Iris pigment epithelial cell (primary cell): ENCODE measurements at places on chromosomes 7 and 10.

- no peak for DNase-seq
Observed at GRCh38 chr10:17122052-17122451, 7.6 kb downstream of the CUBN start.

GRCh38 chr7:90210981-90211380 lies 559 bp upstream of the STEAP2 start:
- DNase-seq: no peak

DNA sequence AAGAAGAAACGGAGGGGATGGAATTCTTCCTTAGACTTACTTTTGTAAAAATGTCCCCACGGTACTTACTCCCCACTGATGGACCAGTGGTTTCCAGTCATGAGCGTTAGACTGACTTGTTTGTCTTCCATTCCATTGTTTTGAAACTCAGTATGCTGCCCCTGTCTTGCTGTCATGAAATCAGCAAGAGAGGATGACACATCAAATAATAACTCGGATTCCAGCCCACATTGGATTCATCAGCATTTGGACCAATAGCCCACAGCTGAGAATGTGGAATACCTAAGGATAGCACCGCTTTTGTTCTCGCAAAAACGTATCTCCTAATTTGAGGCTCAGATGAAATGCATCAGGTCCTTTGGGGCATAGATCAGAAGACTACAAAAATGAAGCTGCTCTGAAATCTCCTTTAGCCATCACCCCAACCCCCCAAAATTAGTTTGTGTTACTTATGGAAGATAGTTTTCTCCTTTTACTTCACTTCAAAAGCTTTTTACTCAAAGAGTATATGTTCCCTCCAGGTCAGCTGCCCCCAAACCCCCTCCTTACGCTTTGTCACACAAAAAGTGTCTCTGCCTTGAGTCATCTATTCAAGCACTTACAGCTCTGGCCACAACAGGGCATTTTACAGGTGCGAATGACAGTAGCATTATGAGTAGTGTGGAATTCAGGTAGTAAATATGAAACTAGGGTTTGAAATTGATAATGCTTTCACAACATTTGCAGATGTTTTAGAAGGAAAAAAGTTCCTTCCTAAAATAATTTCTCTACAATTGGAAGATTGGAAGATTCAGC lies 158.7 kb upstream of the LANCL2 start:
- peak; percentile 44 for DNase-seq

- no peak for DNase-seq
Observed at GRCh38 chr7:84848219-84848973, 338.5 kb downstream of the SEMA3D start.

GRCh38 chr10:75291805-75292204 lies 56.0 kb upstream of the COMTD1 start:
- no peak for DNase-seq

- DNase-seq: peak; percentile 51
Observed at GRCh38 chr7:105776986-105777910, 99.2 kb downstream of the ATXN7L1 start.

DNA sequence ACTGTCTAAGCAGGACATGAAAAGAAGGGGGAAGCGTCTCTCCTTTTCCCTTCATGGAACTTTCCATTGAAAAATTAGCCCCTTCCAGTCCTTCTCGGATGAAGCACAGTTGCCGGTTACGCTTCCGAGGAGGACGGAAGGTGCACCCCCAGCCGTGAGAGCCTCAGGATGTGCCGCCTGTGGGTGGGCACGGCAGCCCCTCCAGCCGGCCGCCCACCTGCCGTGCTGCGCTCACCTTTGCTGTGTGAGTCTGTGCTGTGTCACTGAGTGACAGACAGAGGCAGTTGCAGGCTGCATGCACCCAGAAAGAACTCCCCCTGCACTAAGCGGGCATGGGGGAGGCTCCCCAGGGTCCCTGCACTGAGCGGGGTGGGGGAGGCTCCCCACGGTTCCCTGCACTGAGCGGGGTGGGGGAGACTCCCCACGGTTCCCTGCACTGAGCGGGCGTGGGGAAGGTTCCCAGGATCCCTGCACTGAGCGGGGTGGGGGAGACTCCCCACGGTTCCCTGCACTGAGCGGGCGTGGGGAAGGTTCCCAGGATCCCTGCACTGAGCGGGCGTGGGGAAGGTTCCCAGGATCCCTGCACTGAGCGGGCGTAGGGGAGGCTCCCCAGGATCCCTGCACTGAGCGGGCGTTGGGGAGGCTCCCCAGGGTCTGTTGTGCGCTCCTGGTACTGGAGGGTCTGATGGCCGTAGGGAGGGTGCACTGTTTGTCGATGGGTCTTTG lies 74.2 kb downstream of the DNAJB6 start:
- no peak for DNase-seq

DNA sequence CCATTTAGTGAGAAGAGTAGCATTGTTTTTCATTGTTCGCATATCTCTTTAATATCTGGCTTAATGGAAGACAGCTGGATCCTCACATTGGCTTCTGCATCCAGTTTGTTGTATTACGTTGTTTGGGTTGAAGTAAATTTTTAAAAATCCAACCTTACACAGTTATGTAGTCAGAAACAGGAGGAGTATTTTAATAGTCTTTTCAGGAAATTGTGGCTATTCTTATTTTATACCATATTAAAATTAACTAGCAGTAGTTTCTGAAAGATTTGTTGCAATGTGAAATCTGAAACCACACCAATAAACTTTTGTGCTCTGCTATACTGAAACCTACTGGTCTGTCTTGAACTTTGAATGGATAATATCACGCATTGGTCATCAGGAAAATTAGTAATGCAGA lies 27.9 kb downstream of the MYPN start:
- peak; percentile 56 for DNase-seq

DNA sequence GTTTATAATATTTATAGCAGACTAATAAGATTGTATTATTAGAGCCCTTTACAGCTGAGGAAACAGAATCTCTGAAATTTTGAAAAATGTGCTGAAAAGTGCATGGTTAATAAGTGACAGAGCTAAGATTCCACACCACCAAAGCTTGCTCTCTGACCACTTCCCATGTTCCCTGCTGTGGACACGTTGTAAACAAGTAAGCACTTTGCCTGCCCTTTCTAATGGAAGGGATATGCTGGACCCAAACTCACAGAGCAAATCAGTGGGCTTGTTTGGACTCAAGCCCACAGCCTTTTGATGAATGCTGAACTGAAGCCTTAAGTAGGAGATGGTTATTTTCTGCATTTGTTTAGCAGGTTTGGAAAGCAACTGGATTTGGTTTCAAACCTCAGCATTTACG lies 214.0 kb upstream of the TMEM72 start:
- DNase-seq: peak; percentile 46

GRCh38 chr7:70237831-70238575 lies 639.7 kb downstream of the AUTS2 start:
- DNase-seq: no peak

DNA sequence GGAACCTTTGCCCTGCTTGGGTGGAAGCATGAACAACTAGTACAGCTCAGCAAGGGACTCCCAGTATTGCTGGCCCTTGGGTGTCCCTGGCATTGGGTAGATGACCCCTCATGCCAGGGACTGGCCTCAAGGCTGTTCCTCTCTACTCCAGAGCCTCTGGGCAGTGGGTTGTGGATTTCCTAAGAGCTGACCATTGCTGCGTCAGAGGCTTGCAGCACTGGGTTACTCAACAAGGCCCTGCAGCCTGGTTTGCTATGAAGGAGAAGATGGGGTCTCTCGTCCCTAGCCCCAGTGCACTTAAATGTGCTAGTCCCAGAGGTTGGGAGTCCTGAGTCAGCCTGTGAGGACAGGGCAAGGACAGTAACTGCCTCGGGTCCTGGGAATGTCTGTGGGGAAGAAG lies 2.5 kb downstream of the VSIR start:
- DNase-seq: peak; percentile 84
